Left lobe of liver (tissue), 2 donors: ENCODE measurements at places on chromosomes 5 and 9.
A peak's percentile ranks its signal among the peaks of the same experiment; 100 is the strongest.

- DNase-seq = no peak
Measured at GRCh38 chr5:158175934-158176481, 317.1 kb upstream of the CLINT1 start.

DNA sequence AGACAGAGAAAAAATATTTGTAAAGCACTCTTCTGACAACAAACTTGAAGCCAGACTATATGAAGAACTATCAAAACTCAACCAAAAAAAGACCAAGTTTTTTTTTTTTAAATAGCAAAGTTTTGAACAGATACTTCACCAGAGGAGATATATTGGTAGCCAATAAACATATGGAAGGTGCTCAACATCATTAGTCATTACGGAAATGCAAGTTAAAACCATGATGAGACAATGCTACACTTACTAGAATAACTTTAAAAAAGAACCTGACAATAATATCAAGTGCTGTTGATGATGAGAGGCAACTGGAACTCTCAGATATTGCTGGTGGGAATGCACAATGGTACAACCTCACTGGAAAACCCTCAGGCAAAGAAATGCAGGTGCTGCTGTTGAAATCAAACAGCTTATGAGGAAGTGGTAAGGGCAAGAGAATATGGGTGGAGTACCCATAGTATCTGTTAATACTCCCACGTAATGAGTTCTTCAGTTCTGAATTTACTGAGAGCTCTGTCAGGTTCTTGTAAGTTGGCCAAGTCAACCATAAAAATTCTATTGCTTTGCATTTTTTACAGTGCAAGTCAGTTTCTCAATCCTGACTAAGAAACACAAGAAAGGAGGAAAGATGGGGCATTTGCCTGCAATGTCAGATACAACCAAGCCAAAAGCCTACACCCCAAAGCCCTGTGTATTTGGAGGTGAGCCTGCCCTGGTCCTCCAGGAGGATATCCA is 87.3 kb upstream of the GNAQ start:
- no peak for DNase-seq

GRCh38 chr9:93207326-93207814 is 23.4 kb downstream of the WNK2 start:
- DNase-seq = no peak

- no peak for DNase-seq
Measured at GRCh38 chr5:44412286-44412685, 23.1 kb upstream of the FGF10 start.

- no peak for DNase-seq
Measured at GRCh38 chr9:135968083-135968476, 6.9 kb upstream of the UBAC1 start.

- DNase-seq = peak; percentile 51
Measured at GRCh38 chr9:134327671-134328231, 1.5 kb downstream of the RXRA start.

GRCh38 chr5:569868-570361 is 42.2 kb upstream of the CEP72 start:
- no peak for DNase-seq

DNA sequence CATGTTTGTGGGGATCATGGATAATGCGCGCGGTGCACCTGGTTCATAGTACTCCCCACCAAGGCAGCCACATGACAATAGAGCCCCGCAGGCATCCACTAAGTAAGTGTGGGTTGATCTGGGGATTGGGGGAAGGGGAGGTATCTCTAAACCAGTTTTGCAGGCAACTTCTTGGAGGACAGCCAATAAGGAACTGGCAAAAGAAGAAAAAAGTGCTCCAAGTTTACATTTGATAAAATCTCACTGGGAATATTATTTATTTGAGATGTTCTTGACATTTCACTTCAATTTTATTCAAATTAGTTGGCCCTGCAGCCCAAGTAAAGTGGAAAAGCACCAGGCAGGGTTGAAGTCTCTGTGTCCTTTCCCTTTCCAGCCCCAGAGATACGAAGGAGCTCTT is 8.5 kb downstream of the FBP1 start:
- DNase-seq = no peak

GRCh38 chr9:116155698-116156039 is 2.1 kb downstream of the PAPPA start:
- no peak for DNase-seq

DNA sequence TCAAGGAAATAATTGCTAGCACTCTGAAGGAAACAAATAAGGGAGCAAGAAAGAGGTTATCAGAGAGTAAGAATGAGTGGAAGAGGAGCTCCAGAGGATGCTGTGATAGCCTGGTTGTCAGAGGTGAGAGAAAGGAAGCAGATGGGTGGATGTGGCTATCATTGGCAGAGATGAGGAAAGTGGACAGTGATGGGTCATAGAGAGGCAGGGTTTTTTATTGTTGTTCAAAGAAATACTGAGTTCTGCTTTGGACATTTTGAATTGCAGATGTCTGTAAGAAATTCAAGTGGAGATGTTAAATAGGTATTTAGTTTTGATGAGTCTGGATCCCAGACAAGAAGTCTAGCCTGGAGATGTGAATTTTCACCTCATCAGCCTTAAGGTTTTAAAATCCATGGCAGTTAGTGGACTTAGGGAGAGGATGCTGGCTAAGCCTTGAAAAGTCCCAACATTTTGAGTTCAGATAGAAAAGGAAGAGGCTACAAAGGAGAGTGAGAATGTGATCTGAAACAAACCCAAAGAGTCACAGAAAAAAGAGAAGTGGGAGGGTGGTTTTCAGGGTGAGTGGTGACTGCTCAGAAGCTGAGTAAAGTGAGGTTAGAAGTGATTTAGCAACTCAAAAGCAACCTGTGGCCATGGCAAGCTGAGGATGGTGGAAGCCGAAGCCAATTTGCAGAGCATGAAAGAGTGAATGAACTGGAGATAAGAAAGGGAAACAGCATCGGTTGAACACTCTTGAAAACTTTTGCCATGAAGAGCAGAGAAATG is 50.4 kb downstream of the PPIC start:
- no peak for DNase-seq

DNA sequence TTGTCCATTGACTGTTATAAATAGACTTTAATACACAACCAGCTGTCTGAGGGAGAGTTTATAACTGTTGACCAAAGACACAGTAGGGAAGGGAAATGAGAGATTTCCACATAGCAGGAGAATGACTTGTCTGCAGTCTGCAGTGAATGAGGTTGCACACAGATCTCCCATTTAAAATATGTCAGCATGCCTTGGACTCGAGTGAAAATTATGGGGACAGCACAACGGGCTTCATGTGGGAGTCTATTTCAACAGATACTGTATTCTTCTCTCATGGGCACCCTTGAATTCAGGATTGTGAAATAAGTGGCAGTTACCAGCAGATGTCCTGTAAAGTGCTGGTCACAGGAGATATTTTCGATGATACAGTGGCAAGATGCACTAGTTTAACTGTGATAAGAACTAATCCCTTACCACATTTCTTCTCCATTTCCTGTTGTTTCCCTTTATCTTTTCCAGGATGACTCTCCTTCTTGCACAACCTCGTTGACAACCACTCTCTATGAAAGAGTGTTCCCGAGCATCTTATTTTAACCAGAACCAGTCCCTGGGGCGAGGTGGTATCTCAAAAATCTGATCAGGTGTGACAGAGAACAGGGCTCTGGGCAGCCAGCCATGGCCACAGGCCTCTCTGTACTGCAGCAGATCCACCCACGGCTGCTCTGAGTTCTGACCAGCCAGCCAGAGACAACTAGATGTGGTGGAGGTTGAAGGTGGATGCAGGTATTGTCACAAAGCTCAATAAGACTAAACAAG is 51.5 kb upstream of the MAP3K1 start:
- no peak for DNase-seq

- peak; percentile 68 for DNase-seq
Measured at GRCh38 chr9:130698514-130698913, 4.9 kb downstream of the EXOSC2 start.

DNA sequence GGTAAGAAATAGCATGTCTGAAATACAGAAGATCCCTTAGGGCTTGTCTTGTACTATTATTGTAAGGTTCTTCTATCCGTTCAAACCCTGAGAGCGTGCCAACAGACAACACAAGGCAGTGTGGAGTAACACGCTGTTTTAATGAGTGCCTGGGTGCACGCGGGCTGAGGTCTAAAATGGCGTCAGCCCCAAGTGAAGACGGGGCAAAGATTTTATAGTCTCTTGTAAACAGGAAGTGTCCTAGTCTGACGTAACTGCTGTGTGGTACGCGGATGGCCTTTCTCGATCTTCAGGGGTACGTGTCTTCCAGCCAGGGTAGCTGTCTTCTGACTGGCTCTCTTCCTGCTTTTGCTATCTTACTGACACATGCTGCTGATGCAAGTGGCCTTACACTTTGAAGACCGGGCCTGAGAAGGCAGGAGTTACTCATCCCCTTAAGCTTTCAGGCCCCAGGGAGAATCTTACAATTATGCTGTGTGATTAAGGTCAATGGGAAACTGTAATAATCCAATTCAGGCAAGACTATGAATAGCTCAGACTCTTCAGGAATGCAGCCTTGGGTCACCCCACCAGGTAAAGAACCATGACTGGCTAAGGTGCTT is 1812.0 kb upstream of the CDH9 start:
- DNase-seq = no peak

- no peak for DNase-seq
Measured at GRCh38 chr5:135868681-135869080, 27.0 kb downstream of the IL9 start.

DNA sequence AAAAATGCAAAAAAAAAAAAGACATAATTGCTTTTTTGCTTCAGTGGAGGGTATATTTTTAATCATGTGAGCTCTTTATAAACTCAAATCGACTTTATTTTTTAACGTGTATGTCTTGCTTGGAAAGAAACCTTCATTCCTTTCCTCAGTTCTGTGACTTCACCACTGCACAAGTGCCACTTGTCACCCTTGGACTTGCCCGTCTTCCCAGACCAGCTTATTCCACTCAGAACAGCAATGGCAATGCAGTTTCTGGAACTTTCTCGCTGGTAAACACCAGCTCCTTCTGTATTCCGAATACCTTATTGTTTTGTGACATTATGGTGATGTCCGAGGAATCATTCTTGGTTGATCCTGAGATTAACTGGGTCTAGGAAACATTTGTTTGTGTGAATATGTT is 440.5 kb upstream of the ADAMTS16 start:
- no peak for DNase-seq

DNA sequence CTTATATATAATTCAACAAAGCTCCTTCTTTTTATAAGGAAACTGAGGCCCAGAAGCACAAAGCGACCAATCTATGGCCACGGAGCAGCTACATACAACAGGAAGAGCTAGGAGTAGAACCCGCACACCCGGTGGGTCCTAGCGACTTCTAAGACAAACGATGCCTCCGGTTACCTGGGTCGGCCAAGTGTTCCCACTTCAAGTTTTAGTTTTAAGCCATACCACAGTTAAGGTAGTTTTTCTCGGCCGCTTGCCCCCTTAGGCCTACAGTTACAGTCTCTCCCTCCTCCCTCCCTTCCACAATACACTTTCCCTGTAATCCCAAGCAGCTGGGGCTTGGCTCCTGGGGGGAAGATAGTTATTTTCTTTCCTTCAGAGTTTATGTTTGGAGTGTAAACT is 533 bp downstream of the SREK1IP1 start:
- DNase-seq = peak; percentile 46

GRCh38 chr5:139275956-139276355 is 17.6 kb upstream of the MATR3 start:
- no peak for DNase-seq

DNA sequence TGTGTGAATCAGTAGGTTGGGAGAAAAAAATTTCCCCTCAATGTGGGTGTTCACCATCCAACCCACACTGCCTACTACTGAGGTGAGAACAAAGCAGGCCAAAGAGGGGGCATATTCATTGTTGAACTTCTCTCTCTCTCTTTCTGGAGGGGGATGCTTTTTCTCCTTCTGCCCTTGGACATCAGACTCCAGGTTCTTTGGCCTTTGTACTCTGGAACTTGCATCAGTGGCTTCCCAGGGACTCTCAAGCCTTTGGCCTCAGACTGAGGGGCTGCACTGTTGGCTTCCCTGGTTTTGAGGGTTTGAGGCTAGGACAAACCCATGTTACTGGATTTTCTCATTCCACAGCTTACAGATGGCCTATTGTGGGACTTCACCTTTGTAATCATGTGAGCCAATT is 417.2 kb downstream of the ELAVL2 start:
- DNase-seq = no peak

GRCh38 chr9:14935964-14936363 is 25.7 kb upstream of the FREM1 start:
- DNase-seq = no peak

GRCh38 chr5:138527170-138527569 is 15.9 kb downstream of the ETF1 start:
- DNase-seq = no peak

GRCh38 chr5:129915415-129915814 is 11.2 kb downstream of the CHSY3 start:
- no peak for DNase-seq

- DNase-seq = no peak
Measured at GRCh38 chr9:27527702-27528075, 1.9 kb downstream of the MOB3B start.

GRCh38 chr9:6959270-6960000 is 201.7 kb downstream of the KDM4C start:
- no peak for DNase-seq

- DNase-seq = no peak
Measured at GRCh38 chr5:149324641-149325040, 20.7 kb upstream of the GRPEL2 start.

DNA sequence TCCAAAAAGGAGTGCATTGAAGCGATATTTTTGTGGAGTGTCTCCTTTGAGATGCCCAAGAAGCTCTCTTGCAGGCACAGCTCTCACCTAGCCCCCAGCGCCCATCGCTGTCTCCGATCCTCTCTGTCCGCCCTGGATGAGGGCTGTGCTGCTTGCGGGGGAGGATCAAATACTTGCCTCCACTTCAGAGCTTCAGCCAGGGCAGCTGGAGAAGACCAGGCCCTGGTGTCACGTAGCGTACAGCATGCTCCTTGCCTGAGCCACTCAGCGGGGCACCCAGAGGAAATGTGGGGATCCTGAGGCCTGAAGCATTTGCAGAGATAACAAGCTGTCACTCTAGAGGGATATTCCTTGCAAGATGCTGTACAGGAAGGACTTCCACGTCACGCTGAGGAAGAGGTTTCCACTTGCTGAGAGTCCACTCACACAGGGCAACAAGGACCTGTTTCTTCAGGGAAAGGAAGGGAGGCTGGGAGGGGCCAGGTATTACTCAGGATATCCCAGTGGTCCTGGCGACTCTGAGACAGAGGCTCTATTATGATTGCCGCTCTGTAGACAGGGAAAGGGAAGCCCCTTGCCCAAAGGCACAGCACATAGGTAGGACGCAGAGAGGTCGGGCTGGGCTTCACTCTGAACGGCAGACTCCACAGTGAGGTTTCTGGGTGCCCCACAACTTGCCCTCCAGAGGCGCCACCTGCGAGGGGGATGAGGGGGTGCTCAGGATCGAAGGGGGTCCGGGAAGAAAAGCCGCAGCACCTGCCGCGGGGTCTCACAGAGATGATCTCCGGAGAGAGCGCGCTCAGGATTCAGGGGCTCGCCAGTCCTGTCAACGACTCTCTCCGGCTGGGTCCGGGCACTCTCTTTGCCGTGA is 64.0 kb downstream of the CRB2 start:
- DNase-seq = no peak

GRCh38 chr5:155250596-155250995 is 237.0 kb downstream of the KIF4B start:
- DNase-seq = no peak

DNA sequence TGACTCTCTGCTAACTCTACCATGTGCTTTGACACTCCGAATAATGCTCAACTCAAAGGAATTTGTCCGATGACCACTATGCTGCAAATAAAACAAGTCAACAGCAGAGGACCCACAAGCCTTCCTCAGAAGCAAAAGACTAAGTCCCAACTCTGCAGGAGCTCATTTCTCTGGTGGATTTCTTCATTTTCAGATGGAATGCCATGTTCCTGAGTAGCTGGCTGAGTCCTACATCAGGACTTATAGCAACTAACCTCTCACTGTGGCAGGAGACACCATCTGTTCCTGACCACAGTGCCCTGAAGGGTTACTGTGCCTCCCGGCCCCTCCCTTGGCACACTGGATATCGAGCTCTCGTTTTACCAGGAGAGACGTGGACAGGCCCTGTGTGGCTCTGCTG is 20.8 kb downstream of the LHFPL2 start:
- DNase-seq = no peak
